ENCODE measurements at places on chromosomes 12 and 14.

DNA sequence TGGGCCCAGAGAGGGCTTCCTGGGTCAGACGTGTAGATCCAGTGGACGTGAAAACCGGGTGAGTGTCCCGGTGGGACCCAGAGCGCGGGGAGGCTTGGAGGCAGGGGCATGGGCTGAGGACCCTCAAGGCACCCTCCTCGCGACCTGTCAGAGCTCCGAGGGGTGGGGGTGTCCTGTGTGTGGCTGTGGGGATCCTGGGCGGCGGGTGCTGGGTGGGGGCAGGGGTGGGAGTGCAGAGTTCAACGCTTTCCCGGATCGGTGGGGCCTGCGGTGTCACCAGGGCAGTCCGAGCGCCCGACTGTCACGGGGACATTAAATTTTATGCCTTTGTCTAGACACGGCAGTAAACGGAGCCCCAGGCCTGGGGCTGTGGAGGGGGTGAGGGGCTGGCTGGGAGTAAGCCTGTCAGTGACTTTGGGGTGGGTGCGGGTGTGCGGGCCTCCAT is 1.0 kb downstream of the TMEM121 start:
- DNase-seq: no peak

GRCh38 chr14:89178800-89179535 is 238.1 kb downstream of the FOXN3 start:
- DNase-seq: no peak

GRCh38 chr12:127621366-127621765 is 645.6 kb upstream of the TMEM132C start:
- no peak for DNase-seq

DNA sequence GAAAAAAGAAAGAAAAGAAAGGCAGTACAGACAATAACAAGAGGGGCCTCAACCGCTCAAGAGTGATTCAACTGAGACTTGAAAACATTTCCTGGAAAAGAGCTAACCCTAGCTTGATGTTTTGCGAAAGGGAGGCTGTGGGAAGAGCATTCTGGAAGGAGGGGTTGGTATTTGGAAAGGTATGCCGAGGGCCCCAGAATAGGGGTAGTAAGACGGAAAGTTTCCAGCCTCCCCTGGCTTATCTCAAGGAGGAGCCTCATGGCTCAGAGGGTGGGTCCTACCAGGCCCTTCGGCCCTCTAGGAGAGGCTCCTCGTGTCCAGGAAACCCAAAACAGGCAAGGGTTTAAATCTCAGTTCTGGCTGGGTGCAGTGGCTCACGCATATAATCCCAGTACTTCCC is 8.4 kb downstream of the RNU4-2 start:
- DNase-seq: no peak

DNA sequence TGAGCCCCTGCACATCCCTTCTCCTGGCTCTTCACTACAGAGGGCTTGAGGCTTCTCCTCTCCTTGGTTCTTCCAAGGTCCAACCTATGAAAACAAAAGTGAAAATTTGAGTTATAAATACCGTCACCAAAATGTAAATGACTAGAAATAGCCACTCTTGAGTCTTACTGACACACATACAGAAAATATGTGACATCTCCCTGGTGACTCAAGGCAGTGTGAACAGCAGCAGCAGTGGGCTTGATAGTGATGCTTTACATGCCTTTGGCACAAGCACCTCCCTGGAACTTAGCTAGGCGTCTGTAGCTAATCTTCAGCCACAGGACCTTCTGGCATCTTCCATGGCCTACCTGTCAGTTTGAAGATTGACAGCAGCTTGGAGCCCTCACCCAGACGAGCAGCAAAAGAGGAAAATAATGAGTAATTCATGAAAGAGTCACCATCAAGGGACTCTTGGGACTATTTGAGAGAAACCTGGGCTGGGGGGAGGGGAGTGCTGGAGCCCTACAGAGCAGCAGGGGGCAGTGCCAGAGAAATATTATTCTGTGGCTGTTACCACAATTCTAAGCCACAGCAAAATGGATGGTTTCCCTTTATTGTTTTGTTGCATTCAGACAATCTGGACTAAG is 158.0 kb downstream of the KCNK10 start:
- peak; percentile 3 for DNase-seq

DNA sequence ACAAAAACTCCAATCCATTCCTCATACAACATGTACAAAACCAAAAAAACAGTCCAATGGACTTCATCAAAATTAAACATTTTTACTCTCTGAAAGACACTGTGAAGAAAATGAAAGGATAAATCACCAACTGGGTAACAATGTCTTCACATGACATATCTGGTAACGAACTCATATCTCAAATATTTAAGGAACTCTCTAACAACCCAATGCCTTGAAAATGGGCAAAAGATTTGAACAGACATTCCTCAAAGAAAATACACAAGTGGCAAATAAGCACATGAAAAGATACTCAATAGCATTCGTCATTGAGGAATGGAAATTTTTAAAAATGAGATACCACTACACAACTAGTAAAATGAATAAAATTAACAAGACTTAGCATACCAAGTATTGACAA is 198.7 kb upstream of the RASSF8 start:
- DNase-seq: no peak

DNA sequence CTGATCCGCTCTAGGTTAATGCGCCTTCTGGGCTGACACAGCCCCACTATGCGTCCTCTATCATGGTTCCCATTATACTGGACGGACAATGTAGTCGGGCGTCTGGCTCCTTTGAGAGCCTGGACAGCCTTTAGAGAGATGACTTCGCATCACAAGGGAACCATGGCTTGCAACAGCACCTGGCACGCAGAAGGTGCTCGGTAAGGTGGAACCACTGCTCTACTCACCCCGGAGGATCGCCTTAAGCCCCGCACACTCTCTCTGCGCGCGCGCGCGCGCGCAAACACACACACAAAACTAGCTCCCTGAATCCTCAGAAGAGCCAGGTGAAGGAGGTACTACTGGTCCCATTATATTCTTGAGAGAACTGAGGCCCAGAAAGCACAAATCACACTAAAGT is 7.1 kb downstream of the MAP3K12 start:
- no peak for DNase-seq
